ENCODE measurements at places on chromosomes 4 and X.

- DNase-seq: no peak
Measured at GRCh38 chrX:426881-427280, 40.2 kb upstream of the PPP2R3B start.

GRCh38 chrX:8204943-8205342 lies 33.9 kb upstream of the VCX2 start:
- no peak for DNase-seq

GRCh38 chr4:3479358-3480101 lies 16.4 kb downstream of the DOK7 start:
- no peak for DNase-seq

- DNase-seq: no peak
Measured at GRCh38 chr4:8439168-8439567, 1.4 kb downstream of the ACOX3 start.

- DNase-seq: no peak
Measured at GRCh38 chrX:56826020-56826419, 97.0 kb downstream of the NBDY start.

DNA sequence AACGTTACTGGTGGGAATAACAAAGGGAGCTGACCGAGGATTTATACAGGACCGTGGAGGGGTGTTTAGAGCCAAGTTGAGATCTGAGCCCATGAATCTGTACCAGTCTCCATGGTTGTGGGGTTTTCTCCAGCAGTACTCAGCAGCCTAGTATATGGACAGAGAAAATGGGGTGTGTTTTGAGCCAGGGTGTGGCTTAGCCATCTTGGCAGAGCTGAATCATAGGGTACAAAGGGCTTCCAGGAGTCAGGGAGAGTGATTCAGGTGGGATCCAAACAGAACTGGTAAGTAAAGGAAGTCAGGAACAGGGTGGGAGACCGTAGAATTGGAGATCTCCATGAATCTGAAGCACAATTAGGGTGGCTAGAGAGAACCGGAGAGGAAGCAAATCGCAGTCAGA lies 7.4 kb upstream of the HPRT1 start:
- no peak for DNase-seq

- DNase-seq: no peak
Measured at GRCh38 chr4:76526585-76526990, 91.6 kb downstream of the SHROOM3 start.

GRCh38 chrX:112816908-112817307 lies 23.7 kb downstream of the AMOT start:
- no peak for DNase-seq

DNA sequence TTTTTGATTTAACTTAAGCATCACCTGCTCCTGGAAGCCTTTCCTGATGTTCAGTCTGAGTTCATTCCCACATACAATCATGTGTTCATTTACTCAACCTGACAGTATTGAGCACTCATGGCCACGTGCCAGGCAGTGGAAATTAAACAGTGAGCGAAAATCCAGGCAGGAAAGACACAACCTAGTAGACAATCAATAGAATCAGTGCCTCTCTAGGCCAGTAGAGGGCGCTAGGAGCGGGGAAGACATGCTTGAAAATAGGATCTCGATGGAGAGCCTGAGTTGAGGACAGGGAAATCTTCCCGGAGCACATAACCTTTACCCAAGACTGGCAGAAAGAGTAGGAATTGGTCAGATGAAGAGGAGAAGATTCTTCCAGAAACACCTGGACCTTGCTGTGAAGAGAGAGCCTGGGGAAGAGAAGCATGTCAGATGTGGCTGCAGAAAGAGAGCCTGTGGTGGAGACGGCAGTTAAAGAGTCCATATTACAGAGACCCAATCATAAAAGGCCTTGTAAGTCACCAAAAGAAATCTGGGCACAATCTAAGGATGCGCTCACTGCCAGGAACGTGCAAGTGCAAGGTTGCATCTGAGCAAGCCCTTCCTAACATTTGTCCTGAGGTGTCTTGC lies 103.5 kb downstream of the LDB2 start:
- peak; percentile 45 for DNase-seq

DNA sequence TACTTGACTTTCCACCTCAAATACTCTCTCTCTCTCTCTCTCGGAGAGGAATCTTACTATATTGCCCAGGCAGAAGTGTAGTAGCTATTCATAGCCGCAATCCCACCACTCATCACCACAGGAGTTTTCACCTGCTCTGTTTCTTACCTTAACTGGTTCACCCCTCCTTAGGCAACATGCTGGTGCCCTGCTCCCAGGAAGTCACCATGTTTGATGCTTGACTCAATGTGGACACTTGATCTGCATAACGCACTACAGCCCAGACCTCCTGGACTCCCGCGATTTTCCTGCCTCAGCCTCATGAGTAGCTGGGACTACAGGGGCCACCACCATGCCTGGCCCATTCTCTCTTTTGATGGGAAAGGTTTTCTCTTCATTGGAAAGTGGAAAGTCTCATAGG lies 271.8 kb downstream of the FBXW7 start:
- DNase-seq: no peak

DNA sequence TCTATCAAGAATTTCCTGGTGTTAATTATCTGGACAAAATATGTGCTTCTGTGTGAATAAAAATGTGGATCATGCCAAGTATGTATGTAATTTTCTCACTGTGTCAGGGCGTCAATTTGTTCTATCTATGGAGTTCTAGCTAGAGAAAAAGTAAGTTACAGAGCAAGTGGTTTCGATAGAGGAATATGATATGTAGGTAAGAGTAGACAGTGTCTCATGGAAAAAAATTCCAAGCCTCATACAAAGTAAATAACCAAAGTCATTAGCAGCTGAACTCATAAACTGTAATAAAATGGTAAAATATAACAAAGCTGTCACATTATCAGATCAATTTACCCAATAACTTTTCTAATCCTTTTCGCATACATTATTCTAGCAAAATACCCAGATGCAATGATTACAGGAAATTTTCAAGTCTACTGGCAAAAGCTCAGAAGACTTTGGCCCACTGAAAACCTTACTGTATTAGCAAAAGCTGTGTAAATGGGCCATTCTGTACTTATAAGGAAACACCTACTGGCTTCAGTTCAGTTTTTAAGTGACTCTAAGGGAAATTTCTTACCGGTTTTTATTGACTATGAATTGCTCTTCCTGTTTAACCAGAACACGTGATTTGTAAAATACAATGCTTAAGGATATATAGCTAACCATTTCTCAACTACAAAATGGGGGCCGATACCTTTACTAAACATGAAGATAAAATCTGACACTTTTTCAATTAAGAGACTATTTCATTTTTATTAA lies 121.0 kb upstream of the ARSJ start:
- DNase-seq: no peak

GRCh38 chr4:108511618-108512017 lies 108.8 kb upstream of the RPL34 start:
- no peak for DNase-seq

- no peak for DNase-seq
Measured at GRCh38 chr4:104549736-104550135, 55.0 kb upstream of the CXXC4 start.

Measured in hematopoietic multipotent progenitor cell treated with erythropoietin and hydrocortisone succinate and interleukin-3 and kit ligand, for 8 days (in vitro differentiated cells).